ENCODE measurements at places on chromosomes 2 and 18. TPM values are rescaled to one million over a fixed set of nuclear protein-coding genes. Genes with fewer than 3 reads are reported as not detected.

Gene COLEC12
- not detected for total RNA-seq

Gene HOXD12
- total RNA-seq, result not detected

- DNase-seq, result peak; percentile 20
Measured at GRCh38 chr2:207692206-207693065, 19.0 kb upstream of the CCNYL1 start.

Gene EHBP1
- 23.7 TPM for total RNA-seq

Gene GCG
- total RNA-seq, result not detected

Gene ACVR1C
- total RNA-seq, result 1.1 TPM

Gene CCDC68
- total RNA-seq, result not detected

DNA sequence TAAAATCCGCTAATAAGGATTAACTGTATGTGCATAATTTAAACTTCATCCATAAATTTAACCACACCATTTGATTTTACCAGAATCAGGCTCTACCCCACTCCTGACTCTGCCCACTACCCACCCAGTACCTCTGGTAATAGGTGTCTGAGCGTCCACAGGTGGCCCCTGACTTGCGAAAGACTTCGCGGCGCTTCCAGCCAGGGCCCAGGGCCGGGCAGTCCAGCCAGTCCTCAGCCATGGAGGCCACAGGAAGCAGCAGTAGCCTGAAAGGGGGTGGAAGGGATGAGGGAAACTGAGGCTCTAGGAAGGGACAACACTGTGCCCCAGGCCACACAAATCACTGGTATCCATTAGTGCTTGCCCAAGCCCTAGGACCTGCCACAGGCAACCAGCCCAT, 1.6 kb downstream of the MBD1 start:
- no peak for DNase-seq

Gene MXD1
- total RNA-seq, result 16.0 TPM

GRCh38 chr18:41150316-41150715, 804.7 kb upstream of the PIK3C3 start:
- no peak for DNase-seq

- DNase-seq, result no peak
Measured at GRCh38 chr2:226862623-226863022, 26.8 kb downstream of the RHBDD1 start.

- no peak for DNase-seq
Measured at GRCh38 chr2:209696836-209697711, 74.6 kb upstream of the UNC80 start.

Data from activated T-helper 1 cell treated with anti-CD3 and anti-CD28 coated beads, Interleukin-12 subunit alpha, Interleukin-12 subunit beta, Interleukin-2, Interleukin-4 antibody, amounts not matched to agents 30 ng/mL and 10 ng/mL and 1 ng/mL, durations not matched to agents 14 hours and 24 hours and 36 hours (primary cell).